Fibroblast of skin of left quadriceps (primary cell): ENCODE measurements at places on chromosomes 11 and 22.

- no peak for DNase-seq
Measured at GRCh38 chr11:110093407-110094297, 460 bp downstream of the ZC3H12C start.

- no peak for DNase-seq
Measured at GRCh38 chr22:29155966-29156365, 49.7 kb upstream of the EMID1 start.

DNA sequence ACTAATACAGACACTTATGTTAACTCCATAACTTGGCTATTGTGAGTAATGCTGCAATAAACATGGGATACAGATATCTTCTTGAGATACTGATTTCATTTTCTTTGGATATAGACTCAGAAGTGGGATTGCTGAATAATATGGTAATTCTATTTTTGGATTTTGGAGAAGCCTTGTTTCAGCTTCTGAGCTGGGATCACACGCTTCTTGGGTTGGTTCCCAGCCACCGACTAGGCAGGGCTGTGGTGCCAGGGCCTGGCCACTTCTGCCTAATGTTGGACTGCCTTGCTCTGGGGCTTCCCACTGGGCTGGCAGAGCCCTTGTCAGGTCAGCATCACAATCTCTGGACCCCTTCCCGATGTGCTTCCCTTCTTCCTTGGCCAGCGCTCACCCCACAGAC is 14.0 kb upstream of the MCHR1 start:
- DNase-seq: no peak

DNA sequence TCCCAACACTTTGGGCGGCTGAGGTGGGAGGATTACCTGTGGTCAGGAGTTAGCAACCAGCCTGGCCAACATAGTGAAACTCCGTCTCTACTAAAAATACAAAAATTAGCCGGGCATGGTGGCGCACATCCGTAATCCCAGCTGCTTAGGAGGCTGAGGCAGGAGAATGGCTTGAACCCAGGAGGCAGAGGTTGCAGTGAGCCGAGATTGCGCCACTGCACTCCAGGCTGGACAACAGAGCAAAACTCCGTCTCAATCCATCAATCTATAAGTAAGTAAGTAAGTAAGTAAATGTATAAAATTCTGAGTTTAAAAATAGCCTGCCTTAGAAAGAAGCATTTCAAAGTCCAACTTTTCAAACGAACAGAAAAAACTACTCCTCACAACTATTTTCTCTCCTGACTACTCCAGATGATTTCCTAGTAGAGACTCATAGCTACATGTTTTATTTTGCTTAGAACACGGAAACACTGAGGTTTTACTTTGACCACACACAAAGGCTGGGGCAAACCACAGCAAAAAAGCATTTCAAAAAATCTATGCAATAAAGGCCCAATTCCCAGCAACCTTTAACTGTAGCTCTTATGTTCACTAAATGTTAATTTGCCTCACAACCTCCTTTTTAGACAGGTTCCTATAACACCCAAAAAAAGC is 16.3 kb downstream of the SPTY2D1 start:
- DNase-seq: no peak

- no peak for DNase-seq
Measured at GRCh38 chr11:20634044-20634443, 34.6 kb downstream of the SLC6A5 start.

DNA sequence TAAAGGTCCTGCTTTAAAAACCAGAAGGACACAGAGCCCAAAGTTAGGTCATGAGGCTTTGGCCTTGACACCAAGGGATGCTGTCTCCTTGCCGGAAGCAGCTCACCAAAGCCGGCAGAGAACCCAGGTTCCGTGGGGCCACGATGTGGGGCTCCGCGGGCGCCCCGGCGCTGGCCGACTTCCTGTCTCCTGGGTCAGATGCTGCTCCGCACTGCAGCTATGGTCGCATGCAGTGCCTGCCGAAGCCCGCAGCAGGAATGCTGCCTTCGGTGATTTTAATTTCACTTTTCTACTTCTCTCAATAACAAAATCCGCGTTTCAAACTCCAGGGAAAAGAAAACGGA is 454 bp upstream of the OTUB1 start:
- DNase-seq: no peak

DNA sequence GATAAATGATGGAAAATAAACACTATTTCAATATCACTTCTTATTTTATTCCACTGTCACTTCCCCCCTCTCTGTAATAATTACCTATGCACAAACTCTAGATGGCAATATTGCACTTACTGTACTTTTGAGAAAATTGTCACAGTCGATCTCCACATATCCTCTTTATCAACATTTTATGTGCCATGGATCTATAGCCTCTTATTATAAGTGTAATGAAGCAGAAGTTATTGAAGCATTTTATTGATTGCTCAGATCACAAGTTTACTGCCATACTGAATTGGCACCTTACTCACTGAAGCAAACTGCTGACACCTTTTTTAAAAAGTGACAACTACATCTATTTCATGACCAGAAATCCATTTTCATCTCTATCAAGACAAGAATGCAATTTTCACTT is 133.4 kb downstream of the DCDC1 start:
- DNase-seq: peak; percentile 9

DNA sequence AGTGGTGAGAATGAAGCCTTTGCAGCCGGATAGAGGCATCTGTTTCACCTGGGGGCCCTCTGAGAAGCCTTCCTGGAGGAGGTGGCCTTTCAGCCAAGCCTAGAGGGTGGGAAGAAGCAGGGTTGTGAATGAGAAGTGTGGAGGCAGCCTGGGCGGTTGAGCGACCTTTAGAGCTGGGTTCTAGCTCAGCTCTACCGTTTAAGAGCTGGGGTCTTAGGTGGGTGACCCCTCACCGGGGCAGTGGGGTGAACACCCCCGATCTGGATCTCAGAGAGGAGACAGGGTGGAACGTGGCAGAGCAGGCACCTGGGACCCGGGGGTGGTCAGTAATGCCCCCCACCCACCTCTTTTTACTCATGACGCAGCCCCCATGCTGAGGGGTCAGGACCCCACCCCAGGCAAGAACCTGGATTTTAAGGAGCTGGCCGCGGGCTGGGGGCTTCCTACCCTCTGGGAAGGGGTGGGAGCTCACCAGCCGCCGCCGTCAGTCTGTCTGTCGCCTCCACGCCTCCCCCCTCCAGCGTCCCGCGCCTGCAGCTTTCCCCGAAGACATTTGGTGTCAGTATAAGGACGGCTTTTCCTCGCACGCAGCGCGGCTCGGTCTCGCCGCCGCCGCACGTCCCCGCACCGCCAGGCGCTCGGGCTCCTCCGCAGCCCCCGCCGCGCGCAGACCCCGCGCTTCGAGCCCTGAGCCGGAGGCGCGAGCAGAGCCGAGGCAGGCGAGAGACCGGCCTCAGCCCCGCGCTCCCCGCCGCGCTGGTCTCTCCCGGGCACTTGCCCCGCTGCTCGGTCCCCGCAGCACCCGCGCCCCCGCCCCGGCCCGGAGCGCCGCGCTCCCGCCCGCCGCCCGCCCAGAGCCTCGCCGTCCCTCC is 13.3 kb upstream of the CACNA1I start:
- no peak for DNase-seq

GRCh38 chr22:42283278-42284201 is 13.1 kb upstream of the TCF20 start:
- DNase-seq: no peak

DNA sequence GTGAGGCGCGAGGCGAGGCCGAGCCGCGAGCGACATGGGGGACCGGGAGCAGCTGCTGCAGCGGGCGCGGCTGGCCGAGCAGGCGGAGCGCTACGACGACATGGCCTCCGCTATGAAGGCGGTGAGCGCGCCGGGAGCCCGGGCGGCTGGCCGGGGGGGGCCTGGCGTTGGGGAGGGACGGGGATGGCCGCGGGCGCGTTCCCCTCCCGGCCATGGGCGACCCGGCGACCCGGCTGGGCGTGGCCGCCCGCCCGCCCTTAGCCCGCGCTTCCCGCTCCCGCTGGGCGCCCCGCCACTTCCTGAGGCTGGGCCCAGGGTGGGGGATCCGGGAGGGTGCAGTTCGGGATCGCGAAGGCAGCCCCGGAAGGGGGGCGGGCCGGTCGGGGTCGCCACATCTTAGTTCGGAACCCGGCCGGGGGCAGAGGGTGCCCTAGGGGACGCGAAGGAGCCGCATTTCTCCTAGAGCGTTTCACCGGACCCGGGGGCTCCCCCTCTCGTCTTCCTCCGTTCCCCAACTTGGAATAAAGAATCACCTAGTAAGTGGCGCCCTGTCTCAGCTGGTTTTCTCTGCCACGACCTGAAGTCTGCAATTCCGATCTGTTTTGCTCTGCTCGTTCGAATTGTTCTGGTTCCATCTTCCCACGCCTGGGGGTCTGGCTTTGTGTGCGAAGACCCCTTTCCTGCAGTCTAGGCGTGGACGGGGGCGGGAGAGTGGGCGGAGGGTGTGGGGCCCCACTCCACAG is 536 bp downstream of the YWHAH start:
- DNase-seq: no peak

DNA sequence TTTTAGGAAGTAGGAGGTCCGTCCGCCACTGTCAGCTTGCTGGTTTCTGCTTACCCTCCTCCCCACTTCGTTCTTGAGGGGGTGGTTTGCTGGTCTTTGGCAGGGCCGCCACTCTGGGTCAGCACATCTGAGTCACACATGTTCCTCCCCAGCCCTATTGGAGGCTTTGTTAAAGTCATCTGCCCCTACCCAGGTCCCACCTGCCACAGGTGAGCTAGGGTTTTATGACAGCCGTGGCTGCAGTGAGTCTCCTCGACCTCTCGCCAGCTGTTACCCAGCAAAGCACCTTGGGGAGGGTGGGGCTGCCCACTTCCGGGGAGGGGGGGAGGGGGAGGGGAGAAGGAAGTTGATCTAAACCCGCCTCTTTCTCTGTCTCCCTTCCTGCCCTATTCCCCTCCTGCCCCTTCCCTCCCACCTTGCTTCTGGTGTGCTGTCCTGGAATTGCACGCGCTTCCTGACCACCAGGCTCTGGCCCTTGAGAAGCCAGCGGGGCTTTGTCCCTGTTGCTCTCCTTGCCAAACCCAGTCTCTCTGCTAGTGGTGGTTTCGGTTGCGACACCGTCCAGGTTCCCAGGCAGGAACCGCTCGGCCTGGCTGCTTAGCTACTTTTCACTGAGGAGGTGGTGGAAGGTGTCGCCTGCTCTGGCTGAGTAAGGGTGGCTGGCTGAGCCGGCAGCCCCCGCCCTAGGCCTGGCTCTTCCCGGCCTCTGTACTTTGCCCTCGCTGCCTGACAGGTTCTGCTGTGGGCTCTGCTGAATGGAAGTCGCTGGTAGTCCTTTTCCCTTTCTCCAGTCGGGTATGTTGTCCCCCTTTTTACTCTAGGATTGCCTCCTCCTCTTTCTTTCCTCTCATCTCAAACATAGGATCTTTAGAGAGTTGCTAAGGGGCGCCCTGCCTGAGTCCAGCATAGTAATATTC is 28.5 kb downstream of the RCOR2 start:
- DNase-seq: no peak

DNA sequence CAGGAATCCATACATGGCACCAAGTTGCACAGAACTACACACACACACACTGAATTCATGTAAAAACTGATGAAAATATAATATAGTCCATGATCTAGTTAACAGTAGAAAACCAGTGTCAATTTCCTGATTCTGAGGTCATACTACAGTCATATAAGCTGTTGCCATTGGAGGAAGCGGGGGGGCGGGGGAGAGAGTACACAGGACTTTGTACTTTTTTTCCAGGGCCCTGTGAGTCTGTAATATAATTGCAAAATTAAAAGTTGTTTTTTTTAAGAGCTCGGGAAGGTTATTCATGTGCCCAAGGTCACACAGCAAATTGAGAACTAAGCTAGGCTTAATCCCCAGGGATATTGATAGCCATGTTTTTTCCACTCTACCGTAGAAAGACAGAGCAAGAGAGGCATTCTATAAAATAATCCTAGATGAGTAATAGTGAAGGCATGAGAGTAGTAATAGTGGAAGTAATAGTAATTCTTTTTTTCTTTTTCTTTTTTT is 312.3 kb downstream of the MN1 start:
- peak; percentile 49 for DNase-seq

DNA sequence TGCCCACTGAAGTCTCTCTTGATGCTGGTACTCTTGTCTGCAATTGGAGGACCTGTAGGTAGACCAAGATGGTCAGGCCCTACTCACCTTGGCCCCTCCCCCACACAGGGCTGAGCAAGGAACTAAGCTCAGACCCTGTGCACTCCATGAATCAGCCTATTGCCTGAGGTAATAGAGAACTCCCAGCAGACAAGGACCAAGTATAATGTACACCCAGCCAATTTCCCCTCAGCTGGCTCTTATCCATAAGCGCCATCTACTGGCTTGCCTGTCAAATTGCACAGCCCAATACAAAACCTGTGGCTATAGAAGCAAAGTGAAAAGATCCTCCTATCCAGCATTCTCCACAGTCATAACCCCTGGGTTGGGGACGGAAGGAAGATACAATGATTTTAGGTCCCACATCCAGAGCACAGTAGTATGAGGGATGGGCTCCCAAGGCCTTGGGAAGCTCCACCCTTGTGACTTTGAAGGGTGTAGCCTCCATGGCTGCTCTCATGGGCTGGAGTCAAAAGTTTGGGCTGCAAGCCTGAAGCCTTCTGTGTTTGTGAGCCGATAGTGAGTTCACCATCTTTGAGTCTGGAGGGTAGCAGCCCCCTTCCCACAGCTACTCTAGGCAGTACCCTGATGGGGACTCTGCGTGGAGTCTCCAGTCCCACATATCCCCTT is 56.0 kb downstream of the GLYATL2 start:
- no peak for DNase-seq

DNA sequence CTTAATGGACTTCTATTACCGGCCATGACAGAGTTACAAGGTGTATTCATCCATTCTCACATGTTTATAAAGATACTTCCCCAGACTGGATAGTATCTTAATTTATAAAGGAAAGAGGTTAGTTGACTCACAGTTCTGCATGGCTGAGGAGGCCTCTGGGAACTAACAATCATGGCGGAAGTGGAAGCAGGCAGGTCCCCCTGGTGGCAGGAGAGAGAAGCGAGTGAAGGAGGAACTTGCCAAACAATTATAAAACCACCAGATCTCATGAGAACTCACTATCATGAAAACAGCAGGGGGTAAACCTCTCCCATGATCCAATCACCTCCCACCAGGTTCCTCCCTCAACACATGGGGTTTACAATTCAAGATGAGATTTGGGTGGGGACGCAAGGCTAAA is 170.0 kb upstream of the PDGFD start:
- DNase-seq: no peak

DNA sequence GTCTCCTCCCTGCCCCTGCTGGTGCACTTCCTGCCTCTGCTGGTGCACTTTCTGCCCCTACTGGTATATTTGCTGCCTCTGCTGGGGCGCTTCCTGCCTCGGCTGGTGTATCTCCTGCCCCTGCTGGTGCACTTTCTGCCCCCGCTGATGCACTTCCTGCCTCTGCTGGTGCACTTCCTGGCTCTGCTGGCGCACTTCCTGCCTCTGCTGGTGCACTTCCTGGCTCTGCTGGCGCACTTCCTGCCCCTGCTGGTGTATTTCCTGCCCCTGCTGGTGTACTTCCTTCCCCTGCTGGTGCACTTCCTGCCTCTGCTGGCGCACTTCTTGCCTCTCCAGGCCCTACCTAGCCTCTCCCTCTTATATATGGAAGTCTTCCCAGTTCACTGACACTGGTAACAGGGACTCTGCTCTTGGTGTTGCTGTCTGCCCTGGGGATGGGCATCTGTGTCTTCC is 10.1 kb downstream of the MTFP1 start:
- no peak for DNase-seq

- DNase-seq: no peak
Measured at GRCh38 chr11:127531167-127531566, 530.6 kb upstream of the KIRREL3 start.

GRCh38 chr11:121553806-121554205 is 101.0 kb upstream of the SORL1-AS1 start:
- no peak for DNase-seq

- no peak for DNase-seq
Measured at GRCh38 chr11:79678780-79679452, 238.1 kb upstream of the TENM4 start.
